Panc1 (cell line): ENCODE measurements at places on chromosomes 2 and 18.

DNA sequence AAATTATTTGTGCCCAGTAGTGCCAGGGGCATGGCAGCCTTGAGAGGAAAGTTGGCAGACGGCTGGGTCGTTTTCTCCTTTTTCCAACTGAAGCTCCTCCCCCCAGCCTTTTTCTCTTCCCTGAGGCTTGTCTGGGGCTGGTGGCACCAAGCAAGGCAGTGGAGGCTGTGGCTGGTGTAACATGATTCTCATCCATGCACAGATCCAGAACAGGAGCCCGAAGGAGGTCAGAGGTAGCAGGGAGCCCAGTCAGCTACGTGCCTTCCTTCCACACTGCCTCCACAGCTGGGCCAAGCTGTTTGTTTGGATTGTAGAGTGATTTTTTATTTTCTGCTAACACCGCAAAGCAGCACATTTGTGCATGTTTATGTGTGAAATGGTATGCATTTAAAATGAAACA, 170.3 kb upstream of the MGAT5 start:
- DNase-seq: no peak
- no peaks in the 10 kb centered on the region for H3K36me3 ChIP-seq
- no peak overlapping the region for H3K4me3 ChIP-seq
- no peaks in the 10 kb centered on the region; the same call in 1 of the 2 replicates for H3K27me3 ChIP-seq
- no peaks in the 10 kb centered on the region for H3K4me1 ChIP-seq

GRCh38 chr18:70028734-70029133, 81.1 kb upstream of the CD226 start:
- no peak overlapping the region for H3K27ac ChIP-seq
- H3K36me3 ChIP-seq: no peaks in the 10 kb centered on the region; the same call in 1 of the 2 replicates
- no peak for DNase-seq

GRCh38 chr2:53939656-53940055, 31.1 kb downstream of the PSME4 start:
- no peaks in the 10 kb centered on the region for H3K27me3 ChIP-seq
- no peaks in the 10 kb centered on the region for H3K4me1 ChIP-seq
- no peak overlapping the region for H3K27ac ChIP-seq

DNA sequence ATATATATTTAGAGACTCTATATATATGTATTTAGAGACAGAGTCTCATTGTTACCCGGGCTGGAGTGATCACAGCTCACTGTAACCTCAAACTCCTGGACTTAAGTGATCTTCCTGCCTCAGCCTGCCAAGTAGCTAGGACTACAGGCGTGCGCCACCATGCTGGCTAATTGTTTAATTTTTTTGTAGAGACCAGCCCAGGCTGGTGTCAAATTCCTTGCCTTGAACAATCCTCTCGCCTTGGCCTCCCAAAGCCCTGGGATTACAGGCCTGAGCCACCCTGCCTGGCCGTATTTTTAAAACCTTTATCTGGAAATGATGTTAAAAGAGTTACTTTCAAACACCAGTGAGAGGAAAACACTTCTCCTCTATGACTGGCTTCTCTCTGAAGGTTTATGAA, 30.9 kb upstream of the PGAP1 start:
- no peaks in the 10 kb centered on the region for H3K27me3 ChIP-seq
- H3K4me3 ChIP-seq: no peak overlapping the region
- no peaks in the 10 kb centered on the region for H3K36me3 ChIP-seq
- DNase-seq: no peak

GRCh38 chr2:74047152-74047551, 62.4 kb downstream of the TET3 start:
- H3K4me3 ChIP-seq: no peak overlapping the region
- no peaks in the 10 kb centered on the region for H3K4me1 ChIP-seq
- DNase-seq: no peak
- no peaks in the 10 kb centered on the region for H3K36me3 ChIP-seq

DNA sequence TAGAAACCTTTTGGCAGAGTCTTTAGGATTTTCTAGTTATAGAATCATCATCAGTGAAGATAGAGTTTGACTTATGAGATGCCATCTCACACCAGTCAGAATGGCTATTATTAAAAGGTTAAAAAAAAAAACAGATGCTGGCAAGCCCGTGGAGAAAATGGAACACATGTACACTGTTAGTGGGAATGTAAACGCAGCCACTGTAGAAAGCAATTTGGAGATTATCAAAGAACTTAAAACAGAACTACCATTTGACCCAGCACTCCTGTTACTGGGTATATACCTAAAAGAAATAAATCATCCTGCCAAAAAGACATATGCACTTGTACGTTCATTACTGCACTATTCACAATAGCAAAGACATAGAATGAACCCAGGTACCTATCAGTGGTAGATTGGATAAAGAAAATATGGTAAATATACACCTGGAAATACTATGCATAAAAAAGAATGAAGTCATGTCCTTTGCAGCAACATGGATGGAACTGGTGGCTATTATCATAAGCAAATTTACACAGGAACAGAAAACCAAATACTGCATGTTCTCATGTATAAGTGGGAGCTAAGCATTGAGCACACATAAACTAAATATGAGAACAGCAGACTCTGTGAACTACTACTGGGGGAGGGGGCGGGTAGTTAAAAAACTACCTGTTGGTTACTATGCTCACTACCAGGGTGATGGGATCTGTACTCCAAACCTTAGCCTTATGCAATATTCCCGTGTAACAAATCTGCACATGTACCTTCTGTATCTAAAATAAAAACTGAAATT, 279.0 kb downstream of the KIAA1328 start:
- no peak overlapping the region for H3K27ac ChIP-seq
- no peaks in the 10 kb centered on the region for H3K36me3 ChIP-seq
- no peak for DNase-seq
- no peaks in the 10 kb centered on the region for H3K4me1 ChIP-seq

GRCh38 chr2:101630224-101630949, 67.1 kb upstream of the MAP4K4 start:
- no peak for DNase-seq
- H3K36me3 ChIP-seq: no peaks in the 10 kb centered on the region; the same call in 1 of the 2 replicates
- H3K4me1 ChIP-seq: no peaks in the 10 kb centered on the region
- H3K4me3 ChIP-seq: no peak overlapping the region

- H3K36me3 ChIP-seq: no peaks in the 10 kb centered on the region
- peaks cover 38% of the 10 kb centered on the region for H3K4me1 ChIP-seq
- peak overlapping the region; percentile 62 for H3K27ac ChIP-seq
- H3K27me3 ChIP-seq: no peaks in the 10 kb centered on the region
- H3K4me3 ChIP-seq: no peak overlapping the region
- DNase-seq: no peak
Observed at GRCh38 chr2:239275847-239276831, 124.7 kb downstream of the HDAC4 start.

DNA sequence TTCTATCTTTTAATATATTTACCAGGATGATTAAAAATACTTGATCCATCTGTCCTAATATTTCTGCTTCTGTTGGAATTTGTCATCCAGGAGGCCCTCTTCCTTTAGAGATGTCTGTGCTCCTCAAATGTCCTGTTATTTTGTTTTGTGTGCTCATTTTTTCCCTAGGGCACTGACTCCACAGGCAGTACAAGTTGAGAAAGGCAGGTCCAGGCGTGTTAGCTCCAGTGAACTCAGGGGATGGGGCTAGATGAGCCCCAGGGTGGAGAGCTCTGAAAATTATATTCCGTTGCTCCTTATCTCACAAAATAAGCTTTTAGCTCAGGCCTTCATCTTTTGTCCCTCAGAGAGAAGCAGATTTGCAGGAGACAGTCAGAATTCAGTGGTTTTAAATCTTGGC, 105.7 kb downstream of the SLC4A3 start:
- no peak for DNase-seq
- H3K27ac ChIP-seq: no peak overlapping the region
- no peaks in the 10 kb centered on the region for H3K4me1 ChIP-seq

DNA sequence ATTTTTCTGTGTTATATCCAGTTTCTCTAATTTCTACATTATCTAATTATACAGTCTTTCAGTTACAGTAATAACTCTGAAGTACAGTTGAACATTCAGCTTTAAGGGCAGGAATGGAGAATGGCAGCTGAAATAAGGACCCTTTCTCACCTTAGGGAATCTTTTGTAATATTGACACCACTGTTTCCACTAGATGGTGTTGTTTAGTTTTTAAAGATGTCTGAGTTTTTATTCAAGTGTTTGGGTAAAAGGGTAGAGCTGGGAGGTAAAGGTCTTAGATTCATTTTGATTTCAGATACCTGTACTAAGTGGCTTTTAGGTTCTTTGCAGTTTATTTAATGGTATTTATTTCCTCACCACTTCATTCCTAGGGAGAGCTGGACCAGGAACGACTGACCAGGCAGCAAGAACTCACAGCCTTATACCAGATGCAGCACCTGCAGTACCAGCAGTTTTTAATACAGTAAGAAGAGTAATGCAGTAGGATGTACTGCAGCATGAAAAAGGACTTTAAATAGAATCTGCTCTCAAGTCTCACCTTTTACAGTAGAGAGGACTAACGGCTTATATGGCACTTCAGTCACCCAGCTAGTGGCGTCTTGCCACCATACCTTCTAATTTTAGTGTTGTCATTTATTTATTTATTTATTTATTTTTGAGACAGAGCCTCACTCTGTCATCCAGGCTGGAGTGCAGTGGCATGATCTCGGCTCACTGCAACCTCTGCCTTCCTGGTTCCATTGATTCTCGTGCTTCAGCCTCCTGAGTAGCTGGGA, 33.2 kb upstream of the KCNJ13 start:
- H3K27me3 ChIP-seq: no peaks in the 10 kb centered on the region
- H3K4me1 ChIP-seq: no peaks in the 10 kb centered on the region
- no peak overlapping the region for H3K27ac ChIP-seq
- H3K36me3 ChIP-seq: peaks cover 50% of the 10 kb centered on the region
- DNase-seq: no peak
- no peak overlapping the region for H3K4me3 ChIP-seq

DNA sequence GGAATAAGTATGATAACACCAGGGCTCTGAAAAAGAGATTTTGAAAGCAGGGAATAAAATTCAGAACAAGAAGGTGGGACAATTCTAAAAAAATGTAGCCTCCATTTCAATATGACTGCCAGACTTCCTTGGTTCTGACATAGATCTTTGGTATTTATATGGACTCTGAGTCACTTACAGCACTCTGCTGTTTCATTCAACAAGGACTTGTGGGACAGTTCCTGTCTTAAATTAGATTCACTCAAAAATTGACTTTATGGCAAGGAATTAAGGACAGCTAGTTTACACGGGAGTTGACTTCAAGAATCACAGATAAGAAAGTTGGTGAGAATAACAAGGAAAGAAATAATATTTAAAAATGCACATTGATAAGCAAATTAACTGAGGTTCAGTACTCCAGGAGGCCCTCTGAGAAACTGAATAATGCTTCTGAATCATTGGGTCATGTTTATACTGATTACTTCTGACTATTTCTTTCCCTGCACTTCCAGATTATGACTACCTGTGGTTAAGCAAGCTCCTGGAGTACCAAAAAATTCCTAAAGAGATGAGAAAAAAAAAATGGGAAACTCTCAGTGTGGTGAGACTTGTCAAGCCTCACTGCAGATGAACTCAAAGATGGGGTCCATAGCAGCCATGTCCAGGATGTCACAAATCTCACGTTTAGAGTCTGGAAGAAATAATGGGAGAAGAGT, 828.3 kb upstream of the PIK3C3 start:
- H3K4me3 ChIP-seq: no peak overlapping the region
- H3K27ac ChIP-seq: no peak overlapping the region
- no peaks in the 10 kb centered on the region for H3K36me3 ChIP-seq
- DNase-seq: no peak
- no peaks in the 10 kb centered on the region for H3K27me3 ChIP-seq
- H3K4me1 ChIP-seq: no peaks in the 10 kb centered on the region

GRCh38 chr2:208783184-208783583, 376.6 kb downstream of the PTH2R start:
- no peak for DNase-seq
- no peaks in the 10 kb centered on the region for H3K27me3 ChIP-seq
- H3K4me3 ChIP-seq: no peak overlapping the region
- no peaks in the 10 kb centered on the region for H3K4me1 ChIP-seq

DNA sequence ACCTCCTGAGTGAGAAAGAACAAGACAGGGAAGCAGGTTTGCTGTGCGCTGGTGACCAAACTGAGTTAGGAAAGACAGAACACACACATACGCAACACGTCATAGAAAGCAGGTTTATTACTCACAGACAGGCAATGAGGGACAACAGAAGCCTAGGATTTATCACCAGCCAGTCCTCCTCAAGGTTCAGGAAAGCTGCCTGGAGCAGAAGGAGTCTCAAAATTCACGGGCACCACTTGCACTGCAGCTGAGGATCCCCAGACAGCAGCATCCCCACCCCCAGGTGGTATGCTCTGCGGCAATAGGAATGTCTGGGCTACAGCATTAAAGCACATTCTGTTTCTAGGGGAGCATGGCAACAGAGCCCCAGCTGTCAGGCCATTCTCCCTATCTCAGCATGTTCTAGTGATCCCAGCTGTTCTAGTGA, 284.4 kb upstream of the RGPD4 start:
- H3K27me3 ChIP-seq: no peaks in the 10 kb centered on the region
- no peak overlapping the region for H3K27ac ChIP-seq
- DNase-seq: no peak
- H3K36me3 ChIP-seq: no peaks in the 10 kb centered on the region
- H3K4me1 ChIP-seq: no peaks in the 10 kb centered on the region
- H3K4me3 ChIP-seq: no peak overlapping the region

GRCh38 chr2:73968357-73968937, 16.3 kb upstream of the TET3 start:
- H3K4me3 ChIP-seq: no peak overlapping the region
- no peak for DNase-seq
- H3K27ac ChIP-seq: no peak overlapping the region
- H3K4me1 ChIP-seq: no peaks in the 10 kb centered on the region

DNA sequence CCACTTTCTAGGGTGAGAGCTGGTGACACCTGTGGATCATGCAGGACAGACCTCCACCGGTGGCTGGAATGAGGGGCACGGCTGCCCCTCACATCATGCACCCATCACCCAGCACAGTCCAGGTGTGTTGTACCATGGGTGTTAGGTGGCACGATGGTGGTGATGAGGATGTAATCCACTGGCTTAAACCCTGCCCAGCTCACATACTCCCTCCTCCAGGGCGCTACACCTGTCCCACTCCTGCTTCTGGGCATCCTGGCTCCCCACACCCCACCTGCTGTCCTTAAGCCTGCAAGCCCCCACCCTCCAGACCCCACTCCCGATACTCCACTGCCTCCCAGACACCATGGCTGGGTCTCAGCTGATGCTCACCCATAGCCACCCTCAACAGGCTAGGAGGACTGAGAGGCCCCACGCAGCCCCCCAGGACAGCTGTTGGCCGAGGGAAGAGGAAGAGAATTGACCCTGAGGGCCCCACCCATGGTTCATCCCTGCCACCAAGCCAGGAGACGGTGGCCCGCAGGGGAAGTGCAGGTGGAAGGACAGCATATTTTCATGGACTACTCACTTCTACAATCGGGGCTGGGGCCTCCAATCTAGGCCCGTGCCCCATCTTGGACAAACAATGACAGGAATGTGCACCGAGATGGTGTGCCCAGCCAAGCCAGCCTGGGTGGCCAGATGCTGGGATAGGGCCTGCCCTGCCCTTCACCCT, 34.3 kb downstream of the MAL start:
- no peak overlapping the region for H3K4me3 ChIP-seq
- no peak overlapping the region for H3K27ac ChIP-seq
- H3K36me3 ChIP-seq: no peaks in the 10 kb centered on the region
- peaks cover 3% of the 10 kb centered on the region; the same call in 1 of the 2 replicates for H3K27me3 ChIP-seq
- H3K4me1 ChIP-seq: no peaks in the 10 kb centered on the region

GRCh38 chr2:22737144-22737543, 647.8 kb upstream of the KLHL29 start:
- no peak overlapping the region for H3K27ac ChIP-seq
- H3K4me1 ChIP-seq: no peaks in the 10 kb centered on the region
- H3K4me3 ChIP-seq: no peak overlapping the region
- H3K27me3 ChIP-seq: no peaks in the 10 kb centered on the region
- DNase-seq: no peak
